Stimulated activated CD4-positive, alpha-beta T cell treated with anti-CD3 and anti-CD28 coated beads, Interleukin-4, amount 100 ng/mL, for 48 hours (primary cell): ENCODE measurements at places on chromosomes 6 and 20.

DNA sequence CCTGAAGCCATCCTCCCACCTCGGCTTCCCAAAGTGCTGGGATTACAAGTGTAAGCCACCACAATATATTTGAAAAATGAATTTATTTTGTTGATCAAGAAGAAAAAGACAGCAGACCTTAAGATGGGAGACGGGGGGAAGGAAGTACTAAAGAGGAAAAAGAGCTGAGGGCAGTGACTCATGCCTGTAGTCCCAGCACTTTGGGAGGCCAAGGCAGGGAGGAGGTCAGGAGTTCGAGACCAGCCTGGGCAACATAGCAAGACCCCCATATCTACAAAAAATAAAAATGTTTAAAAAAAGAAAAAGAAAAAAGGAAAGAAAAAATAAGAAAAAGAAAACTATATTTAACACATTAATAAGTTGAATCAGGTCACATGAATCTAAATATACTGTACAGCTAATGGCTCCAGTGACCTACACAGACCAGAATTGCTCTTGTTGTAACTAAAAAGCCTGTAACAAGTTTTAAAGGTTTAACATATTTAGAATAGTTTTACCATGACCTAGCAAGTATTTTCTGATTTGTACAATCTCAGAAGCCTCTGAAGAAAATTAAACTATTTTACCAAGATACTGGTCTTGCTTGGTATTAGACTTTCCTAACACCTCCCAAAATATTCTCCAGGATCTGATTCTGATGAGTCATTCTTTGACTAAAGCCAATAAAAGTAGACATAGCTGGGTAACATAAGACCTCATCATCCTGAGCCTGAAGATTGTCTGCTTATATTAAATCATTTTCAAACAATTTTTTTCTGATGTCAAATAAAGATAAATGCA lies 4.3 kb upstream of the AKIRIN2 start:
- no peak for DNase-seq

- DNase-seq = no peak
Observed at GRCh38 chr6:129969064-129969463, 49.3 kb upstream of the L3MBTL3 start.

DNA sequence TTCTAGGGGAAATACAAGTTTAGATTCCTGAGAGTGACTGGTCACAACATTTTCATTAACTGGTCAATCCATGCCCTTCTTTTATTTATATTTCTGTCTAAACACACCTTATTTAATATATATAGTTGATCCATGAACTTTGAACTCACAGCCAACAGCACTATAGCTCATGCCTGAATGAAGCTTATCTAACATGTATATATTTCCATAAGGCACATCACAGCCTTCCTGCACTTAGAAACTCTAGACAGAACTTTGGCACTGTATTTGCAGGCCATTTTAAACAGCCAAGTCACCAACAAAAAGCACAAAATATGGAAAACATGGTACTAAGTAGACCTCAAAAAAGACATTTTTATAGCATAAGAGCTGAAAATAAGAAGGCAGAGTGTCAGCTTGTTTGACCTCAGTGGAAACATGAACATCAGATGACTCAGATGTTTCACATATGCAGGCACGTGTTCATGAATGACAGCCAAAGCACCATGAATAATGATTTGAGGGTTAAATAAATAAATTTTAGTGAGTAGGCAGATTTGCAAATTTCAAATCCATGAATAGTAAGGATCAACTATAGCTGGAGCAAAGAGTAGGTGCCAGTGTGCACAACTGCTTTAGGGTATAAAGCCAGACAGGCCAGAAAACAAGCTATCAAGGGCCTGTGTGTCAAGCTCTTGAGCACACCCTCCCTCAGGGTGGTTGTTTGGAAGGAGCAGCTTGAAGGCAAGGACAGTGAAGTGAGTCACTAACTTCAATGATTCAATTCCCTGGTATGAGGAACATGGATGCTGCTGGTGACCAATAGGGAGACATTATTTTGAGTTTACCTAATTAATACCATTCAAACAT lies 88.9 kb upstream of the NT5E start:
- no peak for DNase-seq

DNA sequence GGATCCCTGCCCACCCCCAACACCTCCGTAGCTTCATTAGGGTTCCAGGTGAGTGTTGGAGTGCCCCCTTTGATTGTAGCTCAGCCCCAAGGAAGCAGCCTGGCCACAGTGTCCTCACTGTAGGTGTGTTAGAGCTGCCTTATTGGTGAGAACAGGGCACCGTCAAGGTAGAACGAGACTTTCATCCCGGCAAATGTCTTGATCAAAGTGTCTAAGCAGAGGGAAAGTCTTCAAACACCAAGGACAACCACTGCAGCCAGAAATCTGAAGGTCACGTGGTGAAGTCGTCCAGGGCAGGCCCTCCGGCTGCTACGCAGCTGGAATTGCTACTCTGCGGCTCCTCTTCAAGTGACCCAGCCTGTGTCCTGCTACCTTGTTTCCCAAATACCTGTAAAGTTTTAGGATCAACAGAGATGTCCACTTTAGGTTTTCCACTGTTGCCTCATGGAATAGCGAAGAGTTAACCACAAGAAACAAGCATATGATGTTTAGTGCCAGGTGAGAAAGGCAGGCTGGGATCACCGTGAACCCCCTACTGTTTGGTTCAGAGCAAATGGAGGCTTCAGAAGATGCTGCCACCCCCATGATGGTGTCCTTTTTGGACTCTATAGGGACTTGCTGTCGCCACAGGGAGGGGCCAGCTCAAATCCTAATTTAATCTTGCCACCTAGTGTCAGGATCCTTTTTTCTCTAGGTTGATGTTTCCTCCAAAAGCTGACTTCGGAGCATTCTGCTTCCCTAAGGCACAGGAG lies 1.7 kb upstream of the DLL1 start:
- DNase-seq = no peak

DNA sequence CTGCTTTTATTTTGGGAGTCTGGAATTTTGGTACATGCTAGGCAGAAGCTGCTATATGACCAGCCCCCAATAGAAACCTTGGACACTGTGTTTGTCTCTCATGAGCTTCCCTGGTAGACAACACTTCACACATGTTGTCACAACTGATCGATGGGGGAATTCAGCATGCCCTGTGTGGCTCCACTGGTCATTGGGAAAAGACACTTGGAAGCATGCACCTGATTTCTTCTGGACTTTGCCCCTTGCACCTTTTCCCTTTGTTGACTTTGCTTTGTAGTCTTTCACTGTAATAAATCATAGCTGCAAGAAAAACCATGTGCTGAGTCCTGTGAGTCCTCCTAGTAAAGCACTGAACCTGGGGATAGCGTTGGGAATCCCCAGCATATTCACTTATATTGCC lies 7.9 kb upstream of the WFDC10A start:
- no peak for DNase-seq

- no peak for DNase-seq
Observed at GRCh38 chr6:134303891-134304290, 14.0 kb downstream of the SGK1 start.

- no peak for DNase-seq
Observed at GRCh38 chr20:50762045-50762422, 30.7 kb downstream of the PARD6B start.
